Lung microvascular endothelial cell (primary cell): ENCODE measurements at places on chromosomes 16 and 17. TPM values are rescaled to one million over a fixed set of nuclear protein-coding genes. Genes with fewer than 3 reads are reported as not detected.

The TNFRSF17 gene
- total RNA-seq: not detected in 2 replicates

The RUSF1 gene
- total RNA-seq: 17.4 and 23.6 TPM in 2 replicates

The HYDIN gene
- not detected in 2 replicates for total RNA-seq

The PRSS53 gene
- total RNA-seq: 0.40 and 0.44 TPM in 2 replicates

The CD300A gene
- total RNA-seq: not detected in 2 replicates

The TPSG1 gene
- not detected in 2 replicates for total RNA-seq

The APOBR gene
- total RNA-seq: not detected in 2 replicates

The ZFP3 gene
- 0.87 and 1.8 TPM in 2 replicates for total RNA-seq

The CD68 gene
- 0.40 and 0.44 TPM in 2 replicates for total RNA-seq

The PPP1R27 gene
- not detected in 2 replicates for total RNA-seq

The FOXJ1 gene
- total RNA-seq: not detected in 2 replicates

The TBC1D3I gene
- under 0.01 and 0.22 TPM in 2 replicates for total RNA-seq
